ENCODE measurements at places on chromosomes 5 and 9.

GRCh38 chr5:159210210-159210661, 883 bp upstream of the RNF145 start:
- DNase-seq = no peak

- no peak for DNase-seq
Measured at GRCh38 chr5:130805036-130805435, 360.0 kb downstream of the HINT1 start.

DNA sequence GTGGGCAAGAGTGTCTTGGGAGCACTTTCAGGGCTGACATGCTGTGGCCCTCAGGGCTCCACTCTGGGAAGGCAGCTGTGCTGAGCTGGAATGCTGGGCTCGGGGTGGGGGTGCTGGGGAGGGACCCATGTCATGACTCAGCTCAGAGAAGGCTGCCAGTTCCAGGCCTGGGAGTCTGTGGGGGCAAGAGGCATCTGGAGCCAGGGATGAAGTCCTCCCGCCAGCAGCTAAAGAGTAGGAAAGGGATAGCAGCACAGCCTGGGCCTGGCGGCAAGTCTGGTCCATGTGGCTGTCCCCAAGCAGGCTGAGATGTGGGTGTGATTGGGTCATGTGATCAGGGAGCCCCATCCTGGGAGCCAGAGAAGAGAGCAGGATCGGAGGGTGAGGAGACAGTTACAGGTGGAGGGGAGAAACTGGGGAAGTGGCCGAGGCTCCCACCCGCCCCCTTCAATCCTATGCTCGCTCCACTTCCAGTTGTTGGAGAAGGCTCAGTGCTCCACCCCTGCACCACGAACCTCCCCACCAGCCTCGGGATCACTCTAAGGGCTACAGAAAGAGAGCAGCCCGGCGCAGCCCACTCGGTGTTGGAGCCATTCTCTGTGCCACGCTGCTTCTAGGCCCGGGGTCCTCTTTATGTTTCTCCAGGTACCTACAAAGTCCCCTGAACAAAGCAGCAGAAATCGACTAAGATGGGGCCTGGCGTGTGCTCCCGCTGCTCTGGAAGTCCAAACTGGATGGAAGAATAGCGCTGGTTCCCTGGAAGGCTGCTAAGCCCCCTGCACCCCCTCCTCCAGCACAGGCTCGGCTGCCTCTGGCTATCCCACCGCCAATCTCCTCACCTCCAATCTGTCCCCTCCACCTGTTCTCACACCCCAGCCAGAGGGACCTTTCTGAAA, 12.0 kb downstream of the PDGFRB start:
- DNase-seq = no peak

DNA sequence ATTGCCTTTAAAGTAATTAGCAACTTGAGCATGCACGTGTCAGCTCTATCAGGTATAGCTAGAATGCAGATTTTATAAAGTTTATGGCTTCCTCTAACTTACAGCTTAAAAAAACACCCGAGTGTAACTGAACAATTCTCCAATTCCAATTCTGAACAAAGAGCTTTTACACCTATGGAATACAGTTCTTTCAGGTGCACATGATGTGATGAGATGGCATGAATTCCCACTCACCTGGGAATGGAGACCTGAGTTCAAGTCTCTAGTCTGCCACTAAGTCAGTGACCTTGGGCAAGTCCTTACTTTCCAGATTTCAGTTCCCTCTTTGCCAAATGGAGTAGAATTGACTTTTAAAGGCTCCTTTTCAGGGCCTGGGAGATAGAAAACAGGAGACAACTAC, 1.8 kb downstream of the ZFAND5 start:
- no peak for DNase-seq

Data from stimulated activated CD4-positive, alpha-beta T cell treated with anti-CD3 and anti-CD28 coated beads, Interleukin-1b, Interleukin-23, amount 100 ng/mL, for 4 hours (primary cell).